A172 (cell line): ENCODE measurements at places on chromosomes 12 and 14.
A peak's percentile ranks its signal among the peaks of the same experiment; 100 is the strongest.

- no peak for DNase-seq
Observed at GRCh38 chr14:39055786-39056474, 47.1 kb downstream of the SEC23A start.

DNA sequence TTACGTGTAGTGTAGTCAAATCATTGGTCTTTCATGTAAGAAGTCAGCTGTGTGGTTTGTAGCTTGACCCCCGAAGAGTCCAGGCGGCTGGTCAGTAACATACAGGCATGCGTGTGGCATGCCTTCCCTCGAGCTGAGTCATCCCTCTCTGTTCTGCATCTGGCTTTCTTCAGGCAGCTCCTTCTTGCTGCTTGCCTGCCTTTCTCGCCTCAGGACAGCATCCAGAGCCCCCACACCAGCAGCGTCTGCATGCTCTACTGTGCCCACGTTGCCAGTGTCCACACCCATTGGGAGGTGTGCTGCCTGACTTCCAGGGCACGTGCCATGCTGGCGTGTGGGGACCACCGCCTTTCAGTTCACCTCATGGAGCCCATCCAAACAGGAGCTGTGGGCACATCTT, 96.8 kb downstream of the EP400 start:
- DNase-seq = no peak

- no peak for DNase-seq
Observed at GRCh38 chr12:111775205-111776193, 8.8 kb downstream of the ALDH2 start.

GRCh38 chr12:87671757-87672156, 357.4 kb downstream of the C12orf50 start:
- DNase-seq = no peak

DNA sequence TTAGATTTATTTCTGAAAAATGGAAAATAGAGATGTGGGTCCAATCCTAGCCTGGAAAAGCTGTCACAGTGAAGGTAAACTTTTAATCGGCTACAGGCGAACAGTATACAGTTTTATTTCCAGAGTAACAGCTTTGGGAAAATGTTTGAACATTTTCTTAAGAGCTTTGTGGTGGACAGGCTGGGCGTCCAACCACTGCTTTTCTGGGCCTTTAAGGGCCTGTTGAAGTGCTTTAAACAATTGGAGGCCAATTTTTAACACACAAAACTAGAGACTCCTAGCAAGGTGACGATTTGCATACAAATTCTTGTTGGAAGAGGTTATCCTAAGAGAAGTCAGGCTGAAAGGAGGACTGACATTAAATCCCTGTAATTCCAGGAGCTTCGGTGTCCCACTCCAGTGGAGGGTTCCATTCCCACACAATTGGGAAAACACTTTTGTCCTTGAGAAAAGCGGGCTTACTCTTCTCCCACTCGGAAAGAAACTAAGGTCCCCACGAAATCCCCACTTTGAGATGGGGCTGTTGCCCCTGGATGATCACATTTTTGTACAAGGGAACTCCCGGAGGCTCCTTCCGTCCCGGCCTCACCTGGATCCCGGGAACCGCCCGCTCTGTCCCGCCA, 26.9 kb downstream of the BCL11B start:
- no peak for DNase-seq

GRCh38 chr12:77315407-77315806, 250.0 kb upstream of the E2F7 start:
- no peak for DNase-seq

- DNase-seq = no peak
Observed at GRCh38 chr14:21990116-21990515, 316.5 kb upstream of the OR4E1 start.

DNA sequence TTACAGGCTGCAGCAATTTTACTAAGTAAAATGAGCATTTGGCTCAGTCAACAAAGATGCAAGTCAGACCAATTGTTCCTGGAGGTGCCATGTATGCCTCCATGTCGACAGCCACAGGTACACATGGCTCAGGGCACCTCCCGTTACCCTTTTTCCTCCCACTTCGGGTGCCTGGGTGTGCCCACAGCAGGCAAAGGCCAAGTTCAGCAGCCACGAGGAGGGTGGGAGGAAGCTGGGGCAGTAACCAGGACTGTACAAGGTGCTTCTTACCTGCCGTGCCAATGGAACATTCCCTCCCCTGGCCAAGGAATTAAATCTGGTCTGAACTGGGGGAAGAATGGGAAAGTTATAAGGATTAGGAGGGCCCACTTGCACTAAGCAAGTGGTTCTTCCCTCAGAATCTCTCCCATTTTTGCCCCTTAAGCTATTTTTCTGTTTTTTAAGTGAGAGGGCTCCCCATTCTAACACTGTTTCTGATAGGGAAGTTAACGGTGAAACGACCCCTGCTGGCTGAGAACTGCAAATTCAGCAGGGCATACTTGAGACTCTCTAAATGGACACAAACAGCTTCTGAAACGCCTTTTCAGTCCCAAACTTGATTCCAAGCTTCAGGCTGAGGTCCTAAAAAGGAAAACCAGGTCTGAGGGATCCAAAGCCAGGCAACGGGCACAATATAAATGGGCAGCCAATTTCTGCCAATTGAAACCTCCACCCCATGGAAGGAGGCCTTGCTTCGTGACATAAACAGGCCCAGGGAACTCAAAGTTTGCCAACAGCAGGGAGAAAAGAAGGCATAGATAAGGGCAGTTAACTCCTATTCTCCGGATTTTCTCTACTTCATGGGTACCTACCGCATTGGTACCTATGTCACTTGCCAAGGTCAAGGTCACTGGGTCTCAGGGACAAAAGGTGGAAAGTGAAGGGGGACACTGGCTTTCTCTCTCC, 24.8 kb downstream of the CLECL1 start:
- DNase-seq = peak; percentile 38

DNA sequence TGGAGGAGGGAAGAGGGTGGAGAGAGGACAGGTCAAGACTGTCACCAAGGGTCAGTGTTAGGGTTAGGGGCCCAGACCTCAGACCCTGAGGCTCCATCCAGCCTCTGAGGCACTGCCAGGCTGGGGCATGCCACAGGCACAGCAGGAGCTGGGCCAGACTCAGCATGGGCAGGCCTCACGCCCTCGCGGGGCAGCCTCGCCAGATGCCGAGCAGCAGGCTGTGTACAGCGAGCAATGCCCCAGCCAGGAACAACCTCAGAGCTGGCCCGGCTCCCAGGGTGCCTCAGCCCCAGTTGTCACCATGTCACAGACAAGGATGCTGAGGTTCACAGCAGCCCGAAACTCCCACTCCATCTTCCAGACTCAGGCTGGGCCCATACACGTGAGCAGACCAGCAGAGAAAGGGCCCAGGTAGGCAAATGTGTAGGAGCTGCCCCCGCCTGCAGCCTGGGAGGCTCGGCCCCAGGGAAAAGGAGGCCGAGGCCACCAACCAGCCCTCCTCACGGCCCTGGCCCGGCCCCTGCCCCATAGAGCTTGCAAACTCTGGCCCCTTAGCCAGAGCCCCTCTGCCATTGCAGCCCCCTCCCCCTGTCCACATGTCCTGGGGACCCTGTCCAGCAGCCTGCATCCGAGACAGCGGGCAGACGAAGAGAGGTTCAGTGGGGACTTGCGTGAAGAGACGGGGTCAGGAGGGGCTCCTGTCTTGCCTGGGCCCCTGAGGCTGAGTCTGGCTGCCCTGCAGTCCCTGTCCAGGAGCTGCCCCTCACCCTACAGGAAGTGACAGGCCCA, 7.5 kb downstream of the C14orf180 start:
- DNase-seq = no peak

DNA sequence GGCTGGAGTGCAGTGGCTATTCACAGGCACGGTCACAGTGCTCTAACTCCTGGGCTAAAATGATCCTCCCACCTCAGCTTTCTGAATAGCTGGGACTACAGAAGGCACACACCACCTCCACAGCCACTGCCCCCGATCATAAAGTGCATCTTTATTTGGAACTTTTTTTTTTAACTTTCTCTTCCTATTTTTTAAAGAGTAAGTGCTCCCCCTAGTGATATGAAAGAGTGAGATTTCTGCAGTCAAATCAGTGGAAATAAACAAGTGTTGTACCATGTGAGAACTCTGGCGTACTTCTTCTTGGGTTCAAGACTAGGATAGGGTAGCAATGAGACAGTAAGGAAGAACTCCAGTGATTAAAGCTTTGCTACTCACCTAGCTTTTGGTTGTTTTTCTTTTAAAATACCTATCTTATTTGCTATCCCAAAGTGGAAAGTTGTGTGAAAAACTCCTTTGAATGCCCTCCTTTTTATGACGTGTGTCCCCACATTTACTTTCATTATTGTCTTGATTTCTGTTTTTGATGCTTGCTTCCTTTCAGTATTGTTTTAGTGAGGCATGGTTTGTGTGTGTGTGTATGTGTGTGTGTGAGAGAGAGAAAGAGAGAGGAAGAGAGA, 6.6 kb downstream of the PPP4R4 start:
- DNase-seq = peak; percentile 25

DNA sequence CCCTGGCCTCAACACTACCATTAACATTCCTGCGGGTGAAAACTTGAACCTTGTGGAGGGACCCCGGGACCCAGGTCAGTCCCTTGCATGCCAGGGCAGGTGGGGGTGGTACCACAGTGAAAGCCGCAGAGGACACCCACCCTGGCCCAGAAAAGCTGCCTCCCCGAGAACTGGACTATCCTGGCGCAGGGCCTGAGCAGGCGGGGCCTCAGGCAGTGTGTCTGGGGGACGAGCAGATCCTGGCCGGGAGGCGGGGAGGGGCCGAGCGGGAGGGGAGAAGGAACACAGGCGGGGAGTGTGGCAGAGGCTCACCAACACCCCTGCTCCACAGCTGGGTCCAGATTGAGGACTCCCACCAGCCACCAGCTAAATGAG, 10.0 kb downstream of the AHNAK2 start:
- DNase-seq = peak; percentile 60

DNA sequence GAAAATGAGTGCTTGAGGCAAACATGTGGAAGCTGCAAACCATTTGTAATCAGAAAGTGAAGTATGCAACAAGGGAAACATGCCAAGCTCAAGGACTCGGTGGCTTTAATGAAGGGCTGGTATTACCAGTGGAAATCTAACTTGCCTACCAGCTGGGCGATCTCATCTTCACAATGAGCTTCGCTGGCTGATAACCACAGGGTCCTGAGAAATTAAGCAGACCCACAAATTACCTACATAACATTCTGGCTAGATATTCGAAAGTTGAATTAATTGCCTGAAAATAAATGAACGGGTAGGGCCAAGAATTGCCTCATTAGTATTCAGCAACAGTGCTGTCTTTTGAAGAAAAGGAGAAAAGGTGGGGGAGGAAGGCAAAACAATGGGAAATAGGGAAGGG, 439.4 kb downstream of the PDZRN4 start:
- DNase-seq = no peak

DNA sequence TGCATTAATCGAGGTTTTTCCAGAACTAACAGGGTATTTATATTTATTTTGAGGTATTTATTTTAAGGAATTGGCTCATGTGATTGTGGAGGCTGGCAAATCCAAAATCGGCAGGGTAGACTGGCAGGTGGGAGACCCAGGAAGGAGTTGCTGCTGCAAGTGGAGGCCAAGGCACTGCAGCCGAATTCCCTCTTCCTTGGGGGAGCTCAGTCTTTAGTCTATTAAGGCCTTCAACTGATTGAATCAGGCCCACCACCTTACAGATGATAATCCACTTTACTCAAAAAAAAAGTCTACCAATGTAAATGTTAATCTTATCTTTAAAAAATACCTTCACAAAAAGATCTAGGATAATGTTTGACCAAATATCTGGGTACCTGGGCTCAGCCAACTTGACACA, 1.2 kb upstream of the OAS2 start:
- DNase-seq = no peak

GRCh38 chr12:124821252-124822200, 42.1 kb downstream of the SCARB1 start:
- no peak for DNase-seq

- no peak for DNase-seq
Observed at GRCh38 chr14:78566859-78567172, 396.6 kb downstream of the NRXN3 start.

GRCh38 chr12:17333287-17333686, 727.3 kb upstream of the LMO3 start:
- no peak for DNase-seq

DNA sequence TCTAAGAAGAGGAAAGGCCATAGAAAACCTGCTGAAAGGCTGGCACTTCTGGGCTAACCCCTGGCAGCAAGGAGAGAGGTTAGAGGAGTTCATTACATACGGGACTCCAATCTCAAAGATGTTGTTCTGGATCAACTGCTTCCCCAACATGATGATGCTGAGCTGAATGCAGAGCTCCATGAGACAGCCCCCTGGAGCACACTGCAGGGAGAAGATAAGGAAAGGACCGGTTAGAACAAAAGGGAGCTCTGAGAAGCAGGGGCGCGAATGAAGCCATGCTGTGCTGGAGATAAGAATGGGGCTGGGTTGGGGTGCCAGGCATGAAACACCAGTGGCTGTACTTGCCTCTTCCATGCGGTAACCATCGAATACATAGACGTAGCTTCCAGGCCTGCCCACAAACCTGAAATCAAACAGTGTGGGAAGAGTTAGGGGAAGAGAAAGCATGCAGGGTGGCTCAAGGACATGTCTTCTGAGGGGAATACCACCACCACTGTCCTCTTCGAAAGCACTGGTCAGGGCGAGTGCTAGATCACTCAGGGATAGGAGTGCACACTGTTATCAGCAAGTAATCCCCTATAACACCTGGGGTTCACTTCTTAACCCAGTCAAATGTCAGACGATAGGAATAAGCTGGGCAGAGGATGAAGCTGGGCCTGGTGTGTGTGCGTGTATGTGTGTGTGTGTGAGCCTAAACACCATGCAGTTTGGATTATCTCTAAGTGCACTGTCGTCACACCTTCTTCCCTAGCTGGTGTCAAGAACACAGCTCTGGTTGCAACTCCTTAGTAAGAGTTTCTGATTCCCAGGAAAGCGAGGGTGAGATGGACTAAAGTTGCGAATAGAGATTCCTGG, 180.9 kb downstream of the NTF3 start:
- no peak for DNase-seq

GRCh38 chr14:100849115-100849781, 23.3 kb downstream of the MEG3 start:
- DNase-seq = peak; percentile 10

DNA sequence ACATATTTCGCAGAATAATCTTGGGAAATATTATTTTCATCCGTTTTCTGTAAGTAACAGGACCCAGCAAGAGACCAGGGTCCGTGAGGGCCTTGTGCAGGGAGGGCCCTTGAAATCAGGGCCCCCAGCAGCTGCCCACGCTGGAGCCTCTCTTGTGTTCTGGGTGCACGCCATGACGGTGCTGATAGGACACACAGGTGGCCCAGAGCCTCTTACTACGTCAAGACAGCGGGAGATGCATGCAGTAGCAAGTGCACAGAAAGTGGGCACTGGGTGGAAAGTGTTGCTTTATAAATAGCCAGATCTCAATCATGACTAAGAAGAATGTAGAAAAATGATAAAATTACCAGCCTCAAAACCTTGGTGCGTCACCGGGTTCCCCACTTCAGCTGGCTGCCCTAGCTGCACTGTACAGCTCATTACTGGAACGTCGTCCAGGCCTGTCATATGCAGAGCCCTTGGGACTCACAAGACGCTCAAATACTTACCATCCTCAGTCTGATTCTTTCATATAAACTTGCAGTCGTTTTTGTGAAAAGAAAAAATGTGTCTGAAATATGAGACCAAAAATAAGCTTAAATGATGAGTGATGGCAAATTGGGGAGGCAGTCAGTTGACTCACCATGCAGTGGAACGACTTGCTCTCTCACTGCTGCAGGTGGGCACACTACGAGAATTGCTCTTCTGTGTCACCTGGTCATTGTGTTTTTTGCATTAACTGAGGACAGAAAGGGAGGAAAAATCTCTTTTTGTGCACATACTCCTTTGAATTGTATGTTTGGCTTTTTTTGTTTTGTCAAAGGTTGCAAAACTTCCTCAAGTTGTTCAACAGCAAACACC, 68.2 kb downstream of the DDX51 start:
- no peak for DNase-seq

GRCh38 chr12:9095322-9095721, 20.4 kb downstream of the A2M start:
- no peak for DNase-seq

GRCh38 chr14:52706286-52706685, 714 bp upstream of the PSMC6 start:
- no peak for DNase-seq
